RWPE1 (cell line): ENCODE measurements at places on chromosomes 4 and X.
A peak's percentile ranks its signal among the peaks of the same experiment; 100 is the strongest.

DNA sequence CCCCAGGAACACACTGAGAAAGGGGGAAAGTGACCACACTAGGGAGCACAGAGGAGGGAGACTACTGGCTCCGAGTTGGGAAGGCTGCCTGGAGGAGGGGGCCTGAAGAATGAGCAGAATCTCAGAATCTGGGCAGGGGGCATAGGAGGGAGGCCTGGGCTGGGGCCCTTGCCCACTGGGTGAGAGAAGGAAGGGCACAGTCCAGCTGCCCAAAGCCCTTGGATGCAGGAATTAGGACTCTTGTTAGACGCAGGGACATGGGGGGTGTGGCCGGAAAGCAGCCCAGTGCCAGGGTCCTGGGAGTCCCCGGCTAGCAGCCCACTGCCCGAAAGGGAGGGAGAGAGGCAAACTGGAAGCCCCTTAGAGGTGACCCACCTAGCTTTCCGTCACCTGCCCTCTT lies 1.9 kb upstream of the DUSP9 start:
- DNase-seq: no peak

- peak; percentile 58 for DNase-seq
Measured at GRCh38 chr4:154779362-154779947, 1.6 kb upstream of the RBM46 start.

DNA sequence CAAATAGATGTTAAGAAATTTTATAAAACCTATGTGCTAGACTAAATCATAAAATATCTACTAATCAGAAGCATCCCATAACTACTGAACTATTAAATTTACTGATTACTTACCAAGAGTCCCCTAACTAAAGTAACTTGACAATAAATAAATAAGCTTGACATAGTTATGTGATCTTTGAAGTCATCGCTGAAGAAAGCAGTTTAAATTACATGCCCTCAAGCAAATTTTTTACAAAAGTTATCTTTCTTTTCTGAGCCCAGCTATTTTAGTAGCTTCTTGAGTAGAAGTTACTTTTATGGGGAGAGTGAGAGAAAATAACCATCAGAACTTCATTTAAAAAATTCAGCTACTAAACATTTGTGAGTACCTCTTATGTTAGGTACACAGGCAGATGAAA lies 150.9 kb upstream of the FAM241A start:
- no peak for DNase-seq

GRCh38 chr4:119825696-119826095 lies 197.1 kb upstream of the PDE5A start:
- DNase-seq: no peak

DNA sequence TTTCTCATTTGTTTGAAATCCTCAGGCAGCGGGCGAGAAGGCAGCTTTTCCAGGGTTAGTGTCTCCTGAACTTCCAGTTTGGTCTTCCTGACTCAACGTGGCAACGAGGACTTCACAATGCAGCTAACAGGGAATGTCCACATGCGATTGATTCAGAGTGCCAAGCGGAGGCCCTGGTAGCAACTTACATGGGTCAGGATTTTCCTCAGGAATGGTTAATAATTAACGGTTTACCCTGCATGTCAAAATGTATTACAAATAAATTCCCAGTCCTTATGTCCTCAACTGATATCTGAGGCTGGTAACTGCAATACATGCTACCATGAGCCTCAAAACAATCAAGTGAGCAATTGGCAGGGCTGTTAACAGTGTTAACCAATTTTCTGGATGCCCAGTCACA lies 67.2 kb downstream of the MAP3K15 start:
- no peak for DNase-seq

DNA sequence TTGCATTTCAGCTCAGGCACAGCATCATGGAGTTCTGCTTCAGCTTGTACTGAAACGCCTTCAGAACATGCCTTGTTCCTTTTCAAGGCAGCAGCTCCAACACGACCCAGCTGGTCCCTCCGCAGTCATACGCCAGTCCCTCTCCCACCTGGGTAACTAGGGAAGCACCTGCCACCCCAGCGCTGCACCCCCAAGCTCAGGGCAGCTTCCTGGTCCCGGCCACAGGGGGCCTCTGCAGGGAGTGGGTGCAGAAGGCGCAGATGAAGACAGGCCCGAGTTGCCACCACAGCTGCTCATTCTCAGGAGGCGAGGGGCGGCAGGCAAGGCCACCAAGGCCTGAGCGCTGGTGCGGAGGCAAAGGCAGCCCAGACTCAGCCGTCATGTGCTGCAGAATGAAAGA lies 21.8 kb downstream of the WDR1 start:
- no peak for DNase-seq

GRCh38 chr4:73396993-73397972 lies 6.8 kb upstream of the ALB start:
- DNase-seq: no peak

DNA sequence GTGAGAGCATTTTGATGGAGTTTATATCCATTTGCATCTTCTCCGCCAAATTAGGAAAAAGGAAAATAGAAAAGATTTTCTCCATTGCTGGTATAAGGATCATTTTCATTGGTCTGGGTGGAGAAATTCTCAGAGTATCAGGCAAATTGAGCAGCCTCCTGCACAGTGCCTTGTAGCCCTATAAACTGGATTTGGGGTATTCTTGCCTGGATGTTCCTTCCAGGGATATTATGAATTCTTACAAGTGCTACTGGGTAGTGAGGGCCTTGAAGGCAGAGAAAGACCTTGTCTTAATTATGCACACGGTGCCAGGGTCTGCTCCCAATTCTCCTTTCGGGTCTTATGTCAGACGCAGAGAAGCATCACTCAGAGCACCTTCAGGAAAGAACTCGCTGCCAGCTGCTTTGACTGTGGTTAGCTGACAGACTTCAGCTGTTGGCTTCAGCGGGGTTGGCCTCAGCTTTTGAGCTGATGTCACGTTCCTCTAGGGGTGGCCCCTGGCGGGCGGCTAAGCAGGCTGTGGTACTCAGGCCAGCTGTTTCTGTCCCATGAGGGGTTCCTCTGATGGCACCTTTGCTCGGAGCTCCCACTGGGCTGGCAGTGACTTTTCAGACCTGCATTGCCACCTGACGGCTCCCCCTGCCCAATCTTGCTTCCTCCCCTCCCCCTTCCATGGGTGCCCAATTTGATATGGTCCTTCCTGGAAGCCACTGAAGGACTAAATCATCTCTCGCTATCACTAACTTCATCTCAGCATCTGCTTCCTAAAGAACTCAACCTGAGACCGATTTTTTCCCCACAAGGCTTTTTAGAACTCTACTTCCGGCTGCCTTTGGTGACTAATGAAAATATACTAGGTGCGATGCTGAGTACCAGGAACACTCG lies 519.5 kb downstream of the BCOR start:
- no peak for DNase-seq

GRCh38 chrX:34401411-34401810 lies 255.7 kb downstream of the TMEM47 start:
- no peak for DNase-seq

DNA sequence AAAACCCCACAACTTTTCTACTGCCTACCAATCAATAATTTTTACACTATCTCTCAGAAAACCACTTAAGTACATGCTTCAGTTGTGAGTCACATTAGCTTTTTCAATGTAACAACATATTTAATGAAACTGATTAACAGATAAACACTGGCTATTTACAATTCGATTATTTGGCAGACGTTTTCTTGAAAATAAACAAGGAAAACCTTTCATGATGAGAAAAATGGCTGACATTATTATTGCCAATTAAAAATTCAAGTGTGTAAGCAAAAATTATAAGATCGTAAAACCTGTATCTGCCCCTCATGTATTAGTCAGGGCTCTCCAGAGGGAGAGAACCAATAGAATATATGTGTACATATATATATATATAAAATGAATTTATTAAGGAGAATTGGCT lies 1555.5 kb upstream of the IGFBP7 start:
- DNase-seq: no peak

GRCh38 chr4:139740531-139741041 lies 75.0 kb downstream of the MGST2 start:
- peak; percentile 55 for DNase-seq

- DNase-seq: peak; percentile 74
Measured at GRCh38 chr4:72312032-72312650, 256.9 kb downstream of the ADAMTS3 start.

DNA sequence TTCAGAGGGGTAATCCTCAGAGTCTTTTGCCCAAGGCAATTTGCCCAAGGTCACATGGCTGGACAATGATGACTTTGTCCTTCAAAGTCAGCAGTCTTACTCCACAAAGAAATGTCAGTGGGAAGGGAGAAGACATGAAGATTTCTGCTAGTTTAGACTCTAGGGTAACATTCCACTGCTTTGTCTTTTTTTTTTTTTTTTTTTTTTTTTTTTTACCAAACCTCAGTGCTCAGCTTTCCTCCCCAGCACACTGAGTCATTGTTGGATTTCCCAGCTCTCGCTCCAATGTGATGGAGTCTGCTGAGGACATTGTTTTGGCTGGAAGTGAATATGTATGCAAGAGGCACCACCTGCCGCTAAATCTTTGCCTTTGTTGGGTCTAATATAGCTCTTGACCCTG lies 7.2 kb upstream of the C1QTNF7 start:
- DNase-seq: no peak

GRCh38 chrX:147917700-147918695 lies 6.3 kb downstream of the FMR1 start:
- DNase-seq: no peak

DNA sequence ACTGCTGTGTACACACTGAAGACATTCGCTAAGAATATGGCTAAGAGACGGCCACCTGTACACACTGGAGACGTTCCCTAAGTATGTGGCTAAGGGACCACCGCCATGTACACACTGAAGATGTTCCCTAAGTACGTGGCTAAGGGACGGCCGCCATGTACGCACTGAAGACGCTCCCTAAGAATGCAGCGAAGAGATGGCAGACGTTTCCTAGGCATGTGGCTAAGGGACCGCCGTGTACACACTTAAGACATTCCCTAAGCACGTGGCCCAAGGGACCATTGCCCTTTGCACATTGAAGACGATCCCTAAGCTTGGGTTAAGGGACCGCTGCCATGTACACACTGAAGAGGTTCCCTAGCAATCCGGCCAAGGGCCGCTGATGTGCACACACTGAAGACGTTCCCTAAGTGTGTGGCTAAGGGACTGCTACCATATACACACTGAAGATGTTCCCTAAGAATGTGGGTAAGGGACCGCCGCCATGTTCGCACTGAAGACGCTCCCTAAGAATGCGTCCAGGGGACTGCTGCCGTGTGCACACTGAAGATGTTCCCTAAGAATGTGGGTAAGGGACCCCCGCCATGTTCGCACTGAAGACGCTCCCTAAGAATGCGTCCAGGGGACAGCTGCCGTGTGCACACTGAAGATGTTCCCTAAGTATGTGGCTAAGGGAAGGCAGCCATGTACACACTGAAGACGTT lies 36.7 kb downstream of the DHRSX start:
- no peak for DNase-seq

- DNase-seq: no peak
Measured at GRCh38 chrX:112877771-112878173, 37.1 kb upstream of the AMOT start.

GRCh38 chrX:110966839-110967238 lies 129.2 kb upstream of the PAK3 start:
- DNase-seq: no peak

DNA sequence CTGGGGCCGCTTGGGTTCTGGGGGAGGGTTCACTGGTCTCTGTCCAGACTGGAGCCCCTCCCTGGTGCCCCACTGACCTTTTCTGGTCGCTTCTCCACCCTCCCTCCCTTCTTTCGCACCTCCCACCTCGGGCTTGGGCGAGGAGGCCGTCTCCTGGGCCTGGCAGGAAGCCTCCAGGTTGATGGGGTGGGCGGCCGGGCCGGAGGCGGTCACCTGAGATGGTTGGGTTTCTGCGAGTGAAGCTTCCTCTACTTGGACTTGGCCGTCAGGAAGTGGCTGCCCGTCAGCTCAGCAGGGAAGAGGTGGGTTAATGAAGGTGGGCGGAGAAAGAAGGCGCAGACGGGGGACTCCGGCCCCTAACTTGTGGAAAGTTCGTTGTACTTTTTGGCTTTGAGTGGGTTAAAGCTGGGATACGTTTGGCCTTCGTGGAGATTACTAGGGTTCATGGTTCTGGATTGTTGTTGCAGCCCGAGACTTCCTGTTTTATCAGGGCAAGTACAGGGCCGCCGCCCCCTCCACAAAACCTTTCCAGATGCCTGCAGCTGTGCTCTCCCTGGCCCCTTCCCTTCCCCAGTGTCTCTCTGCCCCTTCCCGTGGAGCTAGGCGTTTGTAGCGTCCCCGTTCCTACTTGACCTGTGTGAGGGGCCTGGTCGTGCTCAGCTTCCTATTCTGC lies 1.2 kb downstream of the AKAP17A start:
- peak; percentile 31 for DNase-seq

GRCh38 chr4:186588503-186588902 lies 33.1 kb upstream of the MTNR1A start:
- no peak for DNase-seq

GRCh38 chr4:30245140-30245539 lies 475.0 kb upstream of the PCDH7 start:
- no peak for DNase-seq

DNA sequence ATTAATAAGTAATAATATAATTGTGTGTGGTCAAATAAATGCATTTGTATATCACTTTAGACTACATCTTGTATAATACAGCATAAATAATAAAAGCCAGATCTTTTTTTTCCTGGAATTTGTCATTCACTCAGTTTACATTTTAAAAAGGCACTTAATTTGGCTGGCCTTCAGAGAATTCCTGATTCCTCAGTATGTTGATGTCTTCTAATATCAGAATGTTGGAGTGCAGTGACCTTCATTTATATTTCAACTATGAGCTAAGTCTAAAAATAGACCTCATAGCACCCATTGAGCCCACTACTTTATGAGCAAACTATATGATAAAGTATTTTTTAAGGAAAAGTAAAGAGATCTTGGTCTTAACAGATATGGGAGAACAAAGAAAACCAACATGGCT lies 27.8 kb downstream of the ZNF330 start:
- DNase-seq: no peak

DNA sequence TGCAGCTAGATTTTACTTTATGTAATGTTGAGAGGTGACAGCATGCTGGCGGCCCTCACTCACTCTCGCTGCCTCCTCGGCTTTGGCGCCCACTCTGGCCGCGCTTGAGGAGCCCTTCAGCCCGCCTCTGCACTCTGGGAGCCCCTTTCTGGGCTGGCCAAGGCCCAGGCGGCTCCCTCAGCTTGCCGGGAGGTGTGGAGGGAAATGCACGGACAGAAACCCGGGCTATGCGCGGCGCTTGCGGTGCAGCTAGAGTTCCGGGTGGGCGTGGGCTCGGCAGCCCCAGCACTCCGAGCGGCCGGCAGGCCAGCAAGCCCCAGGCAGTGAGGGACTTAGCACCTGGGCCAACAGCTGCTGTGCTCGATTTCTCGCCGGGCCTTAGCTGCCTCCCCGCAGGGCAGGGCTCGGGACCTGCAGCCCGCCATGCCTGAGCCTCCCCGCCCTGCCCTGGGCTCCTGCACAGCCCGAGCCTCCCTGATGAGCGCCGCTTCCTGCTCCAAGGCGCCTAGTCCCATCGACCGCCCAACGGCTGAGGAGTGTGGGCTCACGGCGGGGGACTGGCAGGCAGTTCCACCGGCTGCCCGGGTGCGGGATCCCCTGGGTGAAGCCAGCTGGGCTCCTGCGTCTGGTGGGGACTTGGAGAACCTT lies 128.7 kb downstream of the GASK1B start:
- no peak for DNase-seq
